ENCODE measurements at places on chromosomes 7 and 10. TPM values are rescaled to one million over a fixed set of nuclear protein-coding genes. Genes with fewer than 3 reads are reported as not detected.

CHCHD3 gene
- total RNA-seq, result 33.2 TPM

OR13A1 gene
- total RNA-seq, result not detected

GIMAP5 gene
- total RNA-seq, result 15.1 TPM

PIK3AP1 gene
- 15.6 TPM for total RNA-seq

SMO gene
- total RNA-seq, result 32.9 TPM

PDAP1 gene
- 98.6 TPM for total RNA-seq

EFCAB10 gene
- 6.4 TPM for total RNA-seq

SLC35G1 gene
- 2.3 TPM for total RNA-seq

TSPAN15 gene
- total RNA-seq, result 85.3 TPM

GIMAP6 gene
- total RNA-seq, result 10.8 TPM

SLIT1 gene
- 0.59 TPM for total RNA-seq

TNS3 gene
- 95.8 TPM for total RNA-seq

CTNNA3 gene
- total RNA-seq, result 7.2 TPM

EGR2 gene
- 2.5 TPM for total RNA-seq

MYH16 gene
- 0.97 TPM for total RNA-seq

AKR1C1 gene
- 18.7 TPM for total RNA-seq

TES gene
- 46.6 TPM for total RNA-seq

SYT15B gene
- total RNA-seq, result 3.0 TPM

PNLIPRP3 gene
- 0.14 TPM for total RNA-seq

SLC18A3 gene
- total RNA-seq, result not detected

FOXP2 gene
- total RNA-seq, result 4.9 TPM

SEMA3D gene
- 16.5 TPM for total RNA-seq

NSUN5 gene
- 36.3 TPM for total RNA-seq

PLEKHS1 gene
- 1.9 TPM for total RNA-seq

BAZ1B gene
- 43.4 TPM for total RNA-seq

NEURL1 gene
- total RNA-seq, result 10.5 TPM

AMPH gene
- total RNA-seq, result 5.9 TPM

CCDC136 gene
- 61.2 TPM for total RNA-seq

ASB10 gene
- total RNA-seq, result not detected

SMKR1 gene
- total RNA-seq, result 0.59 TPM

CRHR2 gene
- not detected for total RNA-seq

CYP3A7 gene
- not detected for total RNA-seq

IGF2BP3 gene
- total RNA-seq, result 9.6 TPM

APBB1IP gene
- total RNA-seq, result 1.3 TPM
